ENCODE measurements at places on chromosomes 11 and 22. TPM values are rescaled to one million over a fixed set of nuclear protein-coding genes. Genes with fewer than 3 reads are reported as not detected.

Gene SHANK2
- total RNA-seq: 3.5 TPM

Gene TMEM258
- 63.3 TPM for total RNA-seq

Gene OR52E8
- total RNA-seq: not detected

DNA sequence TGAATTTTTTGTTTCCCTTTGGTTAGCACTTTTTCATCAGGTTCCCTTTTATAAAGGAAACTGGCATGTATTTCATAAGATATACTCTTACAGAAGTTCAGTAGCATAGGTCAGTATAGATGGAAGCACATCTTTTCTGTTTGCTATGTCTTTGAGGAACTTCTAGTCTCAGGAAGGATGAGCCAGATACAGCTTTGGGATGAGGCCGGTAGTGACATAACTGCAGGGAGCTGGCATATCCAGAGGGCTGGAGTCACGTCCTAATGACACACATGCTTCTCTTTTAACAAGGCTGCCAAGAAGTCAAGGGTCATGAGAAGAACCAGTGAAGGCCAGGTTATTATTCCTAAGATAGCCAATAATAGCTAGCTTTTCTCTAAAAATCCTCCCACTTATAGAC, 33.3 kb upstream of the ADSL start:
- peaks cover 22% of the 10 kb centered on the region for H3K4me1 ChIP-seq
- peaks cover 69% of the 10 kb centered on the region for H3K36me3 ChIP-seq
- H3K27me3 ChIP-seq: no peaks in the 10 kb centered on the region
- no peak overlapping the region for H3K4me3 ChIP-seq

Gene PTPRJ
- 10.9 TPM for total RNA-seq

Gene OR6A2
- total RNA-seq: 0.59 TPM
